ENCODE measurements at places on chromosomes 6 and 20.

DNA sequence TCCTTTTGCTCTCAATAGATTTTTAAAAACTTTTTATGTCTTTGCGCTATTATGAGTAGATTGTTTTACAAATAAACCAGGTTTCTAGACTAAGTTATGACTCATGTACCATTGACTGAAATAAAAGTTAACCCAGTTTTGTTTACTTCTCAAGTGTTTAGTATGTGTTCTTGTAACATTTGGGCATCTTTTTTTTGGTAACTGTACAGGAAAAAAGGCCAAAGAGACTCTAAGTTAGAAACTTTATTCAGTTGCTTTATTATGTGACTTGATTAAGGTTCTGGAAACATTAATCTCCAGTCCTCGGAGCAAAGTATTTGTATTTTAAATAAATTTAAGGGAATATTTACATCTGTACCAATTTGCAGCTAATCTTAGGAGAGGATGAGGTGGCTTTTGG, 2.9 kb downstream of the NKAIN2 start:
- DNase-seq: no peak

DNA sequence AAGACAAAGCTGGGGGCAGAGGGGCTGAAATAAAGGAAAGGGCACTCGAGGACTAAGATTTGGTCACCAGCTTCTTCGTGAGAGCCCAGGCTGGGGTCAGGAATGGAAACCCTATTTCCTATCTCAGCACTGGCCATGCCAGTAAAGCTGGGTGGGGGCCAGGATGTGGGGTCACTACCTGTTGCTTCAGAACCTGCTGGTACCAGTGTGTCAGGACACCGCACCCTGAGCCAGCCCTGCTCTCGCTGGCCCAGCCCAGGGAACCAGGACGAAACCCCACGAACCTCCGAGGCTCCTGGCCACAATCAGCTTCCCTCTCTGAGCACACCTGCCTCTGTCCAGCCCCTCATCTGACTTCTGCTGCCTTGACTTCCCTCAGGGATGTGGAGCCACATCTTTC, 2.1 kb downstream of the CDSN start:
- DNase-seq: no peak

GRCh38 chr6:136950436-136951126, 28.5 kb downstream of the SLC35D3 start:
- no peak for DNase-seq

DNA sequence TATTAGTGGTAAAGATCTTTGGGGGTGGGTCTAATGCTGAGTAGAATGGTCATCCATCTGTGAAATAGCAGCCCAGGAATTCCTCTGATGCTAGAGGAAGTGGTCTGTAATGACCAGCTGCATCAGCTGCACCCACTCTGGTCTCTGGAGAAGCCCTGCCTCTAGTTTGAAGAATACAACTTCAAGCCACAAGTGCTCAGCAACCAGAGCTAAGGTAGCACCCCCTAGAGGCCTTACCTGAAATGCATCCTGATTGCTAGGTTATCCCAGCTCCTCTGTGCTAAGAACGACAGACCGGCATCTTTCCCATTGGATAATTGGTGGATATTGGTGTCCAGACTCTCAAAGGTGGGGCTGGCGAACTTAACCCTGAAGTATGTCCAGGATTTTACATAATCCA, 58.2 kb downstream of the DNAH8 start:
- no peak for DNase-seq

Data from spinal cord (tissue), 10 donors.